ENCODE measurements at places on chromosomes 5 and 9.
A peak's percentile ranks its signal among the peaks of the same experiment; 100 is the strongest.

DNA sequence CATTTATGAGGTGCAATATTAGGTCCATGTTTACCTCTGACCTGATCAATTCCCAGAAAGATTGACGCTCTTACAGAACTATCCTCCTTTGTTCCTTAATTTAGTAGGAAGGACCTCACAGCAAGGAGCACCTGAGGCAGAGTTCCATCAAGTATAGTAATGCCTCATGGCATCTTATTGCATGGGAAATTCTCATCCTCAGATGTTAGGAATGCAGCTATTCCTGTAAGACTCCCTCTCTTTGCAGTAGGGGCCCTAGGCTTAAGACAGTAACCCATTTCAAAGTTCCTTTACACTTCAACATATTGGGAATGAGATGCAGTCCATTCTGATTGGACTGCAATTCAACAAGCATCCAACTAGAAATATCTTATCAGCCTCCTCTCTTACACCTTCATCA, 69.8 kb downstream of the SLCO4C1 start:
- no peak for DNase-seq

DNA sequence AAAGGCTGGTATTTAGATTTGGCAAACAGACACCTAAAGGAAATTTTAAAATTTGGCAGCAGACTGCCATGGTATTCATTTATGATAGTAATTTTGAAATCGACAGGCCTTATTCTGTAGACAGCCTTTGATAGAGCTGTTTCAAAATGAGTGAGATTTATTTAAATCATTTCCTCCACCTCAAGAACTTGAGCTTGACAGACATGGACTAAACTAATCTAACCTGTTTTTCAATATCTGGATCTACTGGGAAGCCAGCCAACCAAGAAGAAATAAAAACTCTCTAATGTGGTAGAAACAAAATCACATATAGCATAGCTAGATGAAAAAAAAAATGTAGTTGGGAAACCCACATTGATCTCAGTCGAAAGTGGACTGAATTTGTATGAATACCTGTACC, 56.9 kb upstream of the RASA1 start:
- peak; percentile 3 for DNase-seq

- no peak for DNase-seq
Measured at GRCh38 chr5:135230251-135230925, 168.6 kb downstream of the MACROH2A1 start.

GRCh38 chr5:10920400-10920799, 159.4 kb upstream of the DAP start:
- DNase-seq: no peak

DNA sequence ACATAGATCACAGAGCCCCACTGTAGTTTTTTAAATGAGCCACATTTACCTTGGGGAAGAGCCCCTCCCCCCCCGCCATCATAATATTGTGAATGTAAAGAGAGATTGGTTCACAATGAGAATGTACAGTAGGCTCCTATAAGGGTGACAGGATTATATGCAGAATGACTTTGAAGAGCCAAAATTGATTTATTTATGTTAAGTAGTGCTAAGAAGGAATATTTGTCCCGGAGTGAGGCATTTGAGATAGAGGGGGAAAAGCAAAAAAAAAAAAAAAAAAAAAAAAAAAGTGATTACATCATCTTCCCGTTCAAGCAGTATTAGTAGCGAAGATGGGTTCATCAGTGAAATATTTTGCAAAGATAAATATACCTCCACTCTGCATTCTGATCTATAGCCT, 73.9 kb downstream of the PIK3R1 start:
- no peak for DNase-seq

- no peak for DNase-seq
Measured at GRCh38 chr9:136111910-136112309, 6.8 kb downstream of the TMEM250 start.

- no peak for DNase-seq
Measured at GRCh38 chr5:74669821-74670220, 15.2 kb upstream of the HEXB start.

GRCh38 chr5:129243039-129243438, 148.5 kb downstream of the ISOC1 start:
- DNase-seq: no peak

- no peak for DNase-seq
Measured at GRCh38 chr5:178103612-178104011, 9.7 kb upstream of the N4BP3 start.

- no peak for DNase-seq
Measured at GRCh38 chr5:122377026-122377425, 65.0 kb downstream of the SNCAIP start.

- DNase-seq: no peak
Measured at GRCh38 chr5:14816999-14817761, 54.4 kb downstream of the ANKH start.

GRCh38 chr5:3517348-3517747, 78.3 kb upstream of the IRX1 start:
- no peak for DNase-seq

DNA sequence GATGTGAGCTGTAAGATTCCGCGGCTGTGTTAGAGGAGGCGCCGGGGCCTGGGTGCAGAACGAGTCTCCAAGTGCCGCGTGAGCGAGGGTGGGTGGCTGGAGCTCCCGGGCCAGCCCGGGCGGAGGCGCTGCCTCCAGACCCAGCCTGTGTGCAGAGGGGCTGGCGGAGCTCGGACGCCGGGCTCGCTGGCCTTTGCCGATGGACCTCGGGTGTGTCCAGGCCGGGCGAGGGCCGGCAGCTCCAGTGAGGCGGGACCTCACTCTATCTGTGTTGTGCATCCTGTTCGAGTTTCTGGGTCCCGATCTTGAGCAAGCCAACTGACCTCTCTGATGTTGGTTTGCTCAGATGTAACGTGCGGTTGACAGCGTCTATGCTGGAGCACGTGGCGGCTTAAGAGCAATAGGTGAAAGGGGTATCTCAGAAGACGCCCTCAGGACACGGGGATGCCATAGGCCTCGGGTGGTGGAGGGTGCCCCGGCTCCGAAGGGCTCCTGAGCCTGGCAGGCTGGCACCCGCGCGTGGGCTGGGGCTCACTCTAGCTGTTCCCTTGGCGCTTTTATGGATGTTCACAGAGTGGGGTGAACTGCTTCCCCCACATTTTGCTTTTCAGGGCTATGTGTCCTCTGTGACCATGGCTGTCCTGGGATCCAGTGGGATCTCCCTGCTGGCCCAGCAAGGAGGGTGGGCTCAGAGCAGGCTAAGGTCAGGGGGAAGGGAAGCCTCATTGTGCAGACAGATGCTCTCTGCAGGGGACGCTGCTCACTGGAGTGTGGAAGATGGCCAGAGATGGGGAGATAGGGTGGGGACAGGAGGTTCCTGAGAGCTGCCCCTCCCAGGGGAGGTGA, 69.8 kb downstream of the MRPL36 start:
- no peak for DNase-seq

- no peak for DNase-seq
Measured at GRCh38 chr9:104810421-104811339, 46.8 kb downstream of the NIPSNAP3B start.

DNA sequence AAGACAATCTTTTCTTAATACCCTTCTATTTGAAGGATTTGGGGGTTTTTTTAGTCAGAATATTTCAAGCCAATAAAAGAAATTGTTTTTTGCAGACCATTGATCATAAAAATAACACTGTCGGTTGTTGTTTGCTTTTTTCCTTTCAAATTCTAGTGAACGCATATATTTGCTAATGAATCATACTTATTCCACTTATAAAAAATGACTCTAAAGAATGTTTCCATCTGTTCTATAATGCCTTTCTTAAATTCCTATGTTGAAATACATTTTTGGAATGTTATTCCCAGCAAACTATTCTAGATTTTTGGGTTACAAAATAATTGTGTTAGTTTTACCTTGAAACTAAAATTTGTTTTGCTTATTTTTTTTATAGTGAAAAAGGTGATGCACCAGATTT, 32.2 kb downstream of the CWC27 start:
- no peak for DNase-seq

DNA sequence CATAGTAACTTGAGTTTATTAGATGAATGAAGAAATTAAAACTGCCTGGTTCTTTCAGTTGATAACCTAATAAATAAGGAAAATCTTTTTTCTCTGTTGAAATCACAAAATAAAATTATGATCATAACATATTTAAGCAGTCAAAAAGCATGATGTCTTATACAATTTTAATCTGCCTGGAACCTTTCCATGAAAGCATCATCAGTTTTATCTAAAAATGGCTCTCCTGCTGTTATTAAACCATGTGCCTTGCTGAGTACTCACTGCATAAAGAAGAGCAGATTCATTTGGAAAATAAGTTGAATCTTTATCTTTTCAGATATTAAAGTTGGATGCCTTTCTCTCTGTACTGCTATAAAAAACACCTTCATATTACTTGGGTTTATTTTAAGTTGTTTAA, 148.8 kb downstream of the SLC24A2 start:
- DNase-seq: no peak

DNA sequence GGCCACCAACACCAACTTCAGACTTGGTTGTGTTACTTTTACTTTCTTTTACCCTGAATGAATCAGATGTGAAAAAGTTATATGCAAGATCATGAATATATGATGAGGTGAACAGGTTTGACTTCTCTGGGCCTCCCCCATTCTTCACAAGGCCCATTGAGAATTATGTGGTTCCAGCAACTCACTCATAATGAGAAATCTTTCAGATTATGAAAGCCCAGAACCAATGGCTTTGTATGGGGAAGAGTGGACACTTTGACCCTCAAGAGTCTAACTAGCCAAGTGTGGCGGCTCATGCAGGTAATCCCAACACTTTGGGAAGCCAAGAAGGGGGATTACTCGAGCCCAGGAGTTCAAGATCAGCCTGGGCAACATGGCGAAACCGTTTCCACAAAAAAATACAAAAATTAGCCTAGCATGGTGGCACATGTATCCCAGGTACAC, 16.1 kb upstream of the LNPEP start:
- DNase-seq: no peak

DNA sequence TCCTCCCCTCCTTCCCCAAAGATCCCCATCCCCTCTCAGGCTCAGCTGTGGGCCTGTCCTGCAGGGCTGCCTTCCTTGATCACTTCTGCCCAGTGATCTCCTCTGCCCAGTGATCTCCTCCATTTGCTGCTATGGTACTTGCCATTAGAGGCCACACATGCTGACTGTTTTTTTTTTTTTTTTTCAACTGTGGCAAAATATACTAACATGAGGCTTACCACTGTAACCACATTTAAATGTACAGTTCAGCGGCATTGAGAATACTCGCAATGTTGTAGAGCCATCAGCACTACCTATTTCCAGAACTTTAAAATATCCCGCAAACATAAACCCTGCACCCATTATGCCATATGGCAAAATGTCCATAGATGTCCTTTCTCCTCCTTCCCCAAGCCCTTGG, 61.7 kb upstream of the EPB41L4B start:
- no peak for DNase-seq

GRCh38 chr9:96448546-96449170, 1.3 kb upstream of the HABP4 start:
- DNase-seq: no peak

GRCh38 chr9:116674210-116674980, 12.7 kb upstream of the TRIM32 start:
- no peak for DNase-seq

DNA sequence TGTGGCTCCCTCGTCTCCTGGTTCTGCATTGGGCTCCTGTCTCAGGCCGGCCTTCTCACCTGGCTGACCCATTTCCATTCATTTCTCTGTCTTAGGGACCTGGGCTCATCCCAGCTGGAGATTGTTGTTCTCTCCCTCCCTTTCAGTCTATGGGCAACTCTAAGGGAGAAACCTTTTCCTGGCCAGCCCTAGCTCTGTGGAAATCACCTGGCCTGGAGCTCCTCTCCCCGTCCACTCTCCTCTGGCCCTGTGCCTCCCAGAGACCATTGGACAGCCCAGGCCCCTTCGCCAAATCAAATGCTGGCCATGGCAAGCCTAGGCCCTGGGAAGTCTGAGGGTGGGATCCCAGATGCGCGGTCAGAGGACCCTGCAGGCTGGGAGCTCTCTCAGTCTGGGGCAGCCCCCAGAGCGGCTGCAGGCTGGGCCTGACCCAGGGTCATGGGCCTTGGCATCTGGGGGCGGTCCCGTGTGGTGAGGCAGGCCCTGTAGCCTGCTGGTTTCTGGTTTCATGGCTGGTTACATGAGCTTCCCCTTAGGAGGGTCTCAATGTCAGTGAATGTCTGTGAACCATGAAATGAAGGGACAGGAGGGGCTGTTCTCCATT, 253.5 kb downstream of the AOPEP start:
- no peak for DNase-seq

GRCh38 chr5:86170194-86170593, 447.5 kb upstream of the COX7C start:
- DNase-seq: no peak

GRCh38 chr5:144325532-144325931, 154.9 kb downstream of the KCTD16 start:
- no peak for DNase-seq

DNA sequence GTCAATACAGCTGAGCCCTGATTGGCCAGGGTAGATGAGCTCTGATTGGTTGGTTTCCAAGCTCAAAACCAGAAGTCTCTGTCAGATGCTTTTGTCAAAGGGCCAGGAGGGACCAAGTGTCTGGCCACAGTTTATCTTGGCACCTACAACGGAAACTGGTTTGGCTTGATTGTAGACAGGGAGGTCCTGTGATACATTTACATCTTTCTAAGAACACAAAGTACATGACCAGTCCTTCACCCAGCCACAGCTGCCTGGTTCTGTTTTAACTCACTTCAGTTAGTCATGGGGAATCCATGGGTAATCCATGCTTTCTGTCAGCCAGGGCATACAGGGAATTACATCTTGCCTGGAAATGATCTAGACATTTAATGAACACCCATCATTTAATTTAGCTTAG, 171.2 kb downstream of the SLC12A2 start:
- DNase-seq: no peak

- DNase-seq: no peak
Measured at GRCh38 chr5:1728846-1729245, 70.8 kb downstream of the MRPL36 start.

DNA sequence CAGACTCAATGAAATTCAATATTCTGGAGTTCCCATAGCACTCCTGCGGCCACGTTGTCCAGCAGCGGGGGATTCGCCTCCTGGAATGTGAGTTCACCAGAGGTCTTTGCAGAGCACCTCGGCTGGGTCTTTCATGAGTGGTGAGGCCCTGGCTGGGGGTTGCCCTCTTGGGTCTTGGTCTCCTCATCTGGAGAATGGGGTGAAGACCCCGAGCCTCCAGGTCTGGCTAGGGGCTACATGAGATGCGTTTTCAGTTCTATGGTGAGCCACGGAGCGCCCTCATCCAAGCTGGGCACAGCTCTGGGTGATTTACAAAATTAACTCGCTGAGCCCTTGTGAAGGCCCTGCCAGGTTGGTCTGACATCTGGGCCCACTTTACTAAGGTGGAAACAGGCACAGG, 37.5 kb upstream of the RXRA start:
- no peak for DNase-seq

DNA sequence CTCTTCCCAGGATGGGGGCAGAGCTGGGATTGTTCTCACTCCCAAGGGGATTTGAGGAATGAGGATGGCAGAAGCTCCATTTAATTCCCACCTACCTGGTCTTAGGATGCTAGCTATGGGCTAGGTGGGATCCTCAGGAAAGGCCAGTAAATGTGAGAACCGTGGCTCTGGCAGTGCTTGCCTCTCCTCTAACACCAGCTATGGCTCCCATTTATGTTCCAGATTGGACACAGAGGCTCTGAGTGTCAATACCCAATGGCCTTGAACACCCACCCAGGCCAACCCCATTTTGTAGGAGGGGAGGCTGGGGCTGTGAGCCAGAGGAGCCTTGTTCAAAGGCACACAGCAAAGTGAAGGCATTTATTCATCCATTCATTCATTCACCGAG, 10.2 kb upstream of the DAB2IP start:
- DNase-seq: no peak

Data from NCI-H774 (cell line).